ENCODE measurements at places on chromosomes 16 and 17. TPM values are rescaled to one million over a fixed set of nuclear protein-coding genes. Genes with fewer than 3 reads are reported as not detected.

DNA sequence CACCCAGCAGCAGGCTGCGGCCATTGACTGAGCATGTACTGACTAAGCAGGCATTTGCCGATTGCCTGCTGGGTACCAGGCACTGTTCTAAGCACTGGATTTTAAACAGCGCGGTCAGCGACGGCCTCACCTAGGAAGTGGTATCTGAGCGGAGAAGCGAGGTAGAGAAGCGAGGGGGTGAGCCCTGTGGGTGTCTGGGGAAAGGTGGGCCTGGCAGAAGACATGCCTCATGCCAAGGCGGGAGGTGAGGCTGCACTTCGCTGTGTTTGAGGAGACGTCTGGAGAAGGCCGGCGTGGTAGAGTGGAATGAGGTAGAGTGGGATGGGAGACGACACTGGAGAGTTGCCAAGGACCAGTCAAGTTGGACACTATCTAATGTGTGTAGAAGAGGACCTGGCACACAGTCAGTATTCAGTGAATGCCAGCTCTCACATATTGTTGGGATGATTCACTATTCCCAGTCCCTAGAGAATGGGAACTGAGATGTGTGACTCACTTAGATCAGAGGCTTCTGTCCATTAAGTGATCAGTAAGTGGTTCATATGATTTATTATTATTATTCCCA lies 14.4 kb downstream of the SYCE1L start:
- DNase-seq: no peak

DNA sequence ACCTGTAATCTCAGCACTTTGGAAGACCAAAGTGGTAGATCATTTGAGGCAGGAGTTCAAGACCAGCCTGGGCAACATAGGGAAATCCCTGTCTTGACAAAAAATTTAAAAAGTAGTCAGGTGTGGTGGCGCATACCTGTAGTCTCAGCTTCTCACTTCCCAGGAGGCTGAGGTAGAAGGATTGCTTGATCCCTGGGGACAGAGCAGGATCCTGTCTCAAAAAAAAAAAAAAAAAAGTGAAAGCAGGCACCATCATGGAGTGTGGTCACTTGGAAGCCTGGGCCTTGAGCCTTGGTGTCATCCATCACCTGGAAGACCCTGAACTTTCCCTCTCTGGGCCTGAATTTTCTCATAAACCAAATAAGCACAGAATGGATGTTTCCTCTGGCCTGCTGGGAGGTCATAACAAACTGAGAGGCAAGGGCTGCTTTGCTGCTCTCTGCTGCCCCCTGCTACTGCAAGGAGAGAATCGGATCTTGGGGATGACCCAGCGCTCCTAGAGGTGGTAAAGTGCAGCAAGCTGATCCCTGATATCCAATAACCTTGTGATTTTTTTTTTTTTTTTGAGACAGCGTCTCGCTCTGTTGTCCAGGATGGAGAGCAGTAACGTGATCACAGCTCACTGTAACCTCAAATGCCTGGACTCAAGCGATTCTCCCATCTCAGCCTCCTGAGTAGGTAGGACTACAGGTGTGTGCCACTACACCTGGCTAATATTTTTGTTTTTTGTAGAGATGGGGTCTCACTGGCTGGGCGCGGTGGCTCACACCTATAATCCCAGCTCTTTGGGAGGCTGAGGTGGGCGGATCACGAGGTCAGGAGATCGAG lies 75.9 kb upstream of the RNU2-1 start:
- DNase-seq: no peak

GRCh38 chr17:45006927-45007461 lies 38.9 kb upstream of the C1QL1 start:
- no peak for DNase-seq

The SRL gene
- polyA plus RNA-seq: not detected

The CMTM2 gene
- polyA plus RNA-seq: not detected

The CCL13 gene
- not detected for polyA plus RNA-seq

DNA sequence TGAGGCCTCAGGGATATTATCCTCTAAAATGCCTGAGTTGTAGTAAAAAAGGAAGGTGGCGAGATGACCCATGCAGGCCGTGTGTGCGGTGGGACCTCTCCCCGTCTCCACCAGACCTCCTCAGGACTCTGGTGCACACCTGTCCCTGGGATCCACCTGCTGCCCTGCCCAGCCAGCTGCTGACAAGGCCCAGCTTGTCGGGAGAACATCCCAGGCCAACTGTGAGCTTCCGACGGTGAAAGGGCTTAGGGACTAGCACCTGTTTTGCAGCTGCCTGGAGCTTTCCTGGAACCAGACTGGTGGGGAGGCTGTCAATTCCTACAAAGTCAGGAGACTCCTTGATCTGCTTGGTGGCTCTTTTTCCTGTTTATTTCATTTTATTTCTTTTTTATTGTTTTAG lies 11.6 kb downstream of the IL34 start:
- DNase-seq: no peak

- no peak for DNase-seq
Observed at GRCh38 chr17:76088041-76088867, 9.3 kb downstream of the ZACN start.

- no peak for DNase-seq
Observed at GRCh38 chr17:72111336-72111923, 9.4 kb upstream of the SOX9 start.

Data from immature natural killer cell (primary cell).